Right forelimb (tissue), 1 donor: ENCODE measurements at places on chromosomes 4 and X.
A peak's percentile ranks its signal among the peaks of the same experiment; 100 is the strongest.

DNA sequence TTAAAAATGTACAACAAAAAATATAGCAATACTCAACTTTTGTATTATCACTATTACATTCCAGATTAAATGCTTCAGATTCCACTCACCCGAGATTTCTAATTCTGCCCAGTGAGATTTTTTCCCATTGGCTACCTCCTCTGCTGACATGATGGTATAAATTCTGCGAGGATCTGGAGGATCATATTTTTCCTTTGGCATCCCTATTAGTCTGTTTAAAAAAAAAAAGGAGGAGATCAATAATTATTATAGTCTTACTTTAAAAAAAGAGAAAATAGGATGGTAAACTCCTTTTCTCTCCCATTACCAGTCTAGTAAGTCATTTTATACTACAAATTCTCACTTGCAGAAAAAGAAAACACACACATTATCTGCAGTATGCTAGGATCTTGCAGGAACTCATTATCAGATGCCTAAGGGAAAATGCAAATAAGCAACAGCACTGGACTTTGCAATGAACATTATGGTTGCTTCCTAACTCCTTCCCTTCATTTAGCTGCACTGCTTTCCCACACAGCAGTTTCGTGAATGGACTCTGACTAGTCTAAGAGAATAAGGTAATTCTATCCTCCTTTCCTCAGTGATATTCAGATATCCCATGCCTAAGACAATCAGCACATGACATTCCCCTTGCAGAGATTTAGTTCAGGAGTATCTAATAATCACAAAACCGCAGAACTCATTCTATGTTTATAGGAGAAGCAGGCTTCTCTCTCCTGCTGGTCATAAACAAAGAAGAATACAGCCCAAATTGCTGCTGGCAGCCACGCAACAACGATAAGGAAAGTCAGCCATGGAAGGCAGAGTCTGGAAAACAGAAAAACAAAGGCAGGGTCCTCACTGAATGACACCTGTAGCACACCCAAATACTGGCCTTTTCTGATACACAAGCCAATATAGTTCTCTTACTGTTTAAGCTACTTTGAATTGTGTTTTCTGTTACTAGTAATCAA lies 42.7 kb downstream of the CNOT6L start:
- no peak for DNase-seq

DNA sequence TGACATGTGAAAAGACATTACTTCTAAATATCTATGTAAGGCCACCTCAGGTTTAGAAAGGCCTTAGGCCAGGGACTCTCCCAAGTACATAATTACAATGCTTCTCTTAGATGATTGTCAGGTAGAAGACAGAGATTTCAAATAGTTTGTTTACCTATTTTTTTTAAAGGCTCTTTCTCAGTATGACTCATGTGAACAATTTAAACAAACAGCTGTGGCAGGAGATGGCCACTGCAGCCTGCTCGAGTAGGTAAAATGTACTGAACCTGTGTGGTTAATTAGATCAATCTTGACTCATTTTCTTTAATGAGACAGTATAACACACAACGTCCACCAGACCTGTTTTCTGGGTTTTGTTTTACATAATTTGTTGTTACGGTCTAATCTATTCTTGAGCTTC lies 50.2 kb downstream of the LEF1 start:
- DNase-seq = no peak

DNA sequence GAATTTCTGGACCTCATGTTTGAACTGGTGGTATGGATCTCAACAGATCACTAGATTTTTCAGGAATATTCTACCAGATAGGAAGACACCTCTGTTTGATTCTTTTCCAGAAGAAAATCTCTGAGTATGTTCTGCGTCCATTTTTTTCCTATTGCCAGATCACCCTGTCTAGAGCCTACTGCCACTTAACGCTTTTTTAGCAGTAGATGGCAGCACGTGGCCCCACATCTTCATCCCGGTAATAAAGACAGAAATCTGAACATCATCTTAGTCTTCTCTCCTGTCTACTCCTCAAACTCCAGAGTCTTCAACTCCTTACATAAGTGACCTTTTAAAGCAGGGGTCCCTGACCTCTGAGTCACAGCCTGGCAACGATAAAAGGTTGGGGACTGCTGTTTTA lies 184.7 kb downstream of the TMA16 start:
- no peak for DNase-seq

DNA sequence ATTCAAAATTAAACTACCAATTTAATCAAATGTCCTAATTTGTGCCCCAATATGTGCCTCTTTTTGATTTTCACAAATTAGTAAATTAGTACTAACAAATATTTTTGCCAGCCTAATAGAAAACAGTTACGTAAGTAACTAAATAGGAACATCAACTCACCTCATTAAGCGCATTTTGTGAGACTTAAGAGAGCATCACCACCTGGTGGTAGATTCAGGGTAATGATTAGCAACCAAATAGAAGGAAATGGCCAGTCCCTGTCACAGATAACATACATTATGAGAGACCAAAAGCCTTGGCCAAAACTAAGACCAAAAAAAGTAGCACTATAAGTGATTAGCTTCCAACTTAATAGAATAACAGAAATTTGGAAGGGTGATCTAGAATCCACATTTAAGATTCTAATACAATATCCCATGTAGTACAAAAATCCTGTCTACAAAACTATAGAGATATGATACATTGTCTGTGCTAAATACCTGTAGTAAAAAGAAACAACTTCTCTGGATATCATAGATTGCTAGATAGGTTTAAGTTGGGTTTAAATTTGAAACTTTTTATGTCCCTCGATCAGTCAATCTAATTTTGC lies 46.7 kb downstream of the C4orf46 start:
- DNase-seq = no peak

GRCh38 chrX:79080141-79080540 lies 64.3 kb upstream of the GPR174 start:
- DNase-seq = no peak

GRCh38 chr4:147732518-147733235 lies 789 bp downstream of the ARHGAP10 start:
- DNase-seq = peak; percentile 71

DNA sequence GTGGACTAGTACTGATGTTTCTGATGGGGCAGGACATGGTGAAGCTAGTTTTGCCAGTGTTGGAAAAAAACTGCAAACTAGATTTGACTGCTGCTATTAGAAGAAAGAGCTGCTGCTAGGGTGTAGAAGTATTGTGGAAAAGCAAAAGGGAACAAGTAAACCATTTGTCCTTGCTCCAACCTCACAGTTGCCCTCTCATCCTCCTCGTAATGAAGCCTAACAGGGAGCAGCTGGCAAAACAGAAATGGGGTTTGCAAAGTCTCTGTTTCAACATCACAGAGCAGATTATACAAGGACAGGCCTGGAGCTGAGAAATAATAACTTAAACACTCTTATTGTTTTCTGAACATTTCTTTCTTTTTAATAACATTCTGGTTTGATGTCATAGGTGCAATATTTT lies 346.2 kb downstream of the MAGEB5 start:
- no peak for DNase-seq

DNA sequence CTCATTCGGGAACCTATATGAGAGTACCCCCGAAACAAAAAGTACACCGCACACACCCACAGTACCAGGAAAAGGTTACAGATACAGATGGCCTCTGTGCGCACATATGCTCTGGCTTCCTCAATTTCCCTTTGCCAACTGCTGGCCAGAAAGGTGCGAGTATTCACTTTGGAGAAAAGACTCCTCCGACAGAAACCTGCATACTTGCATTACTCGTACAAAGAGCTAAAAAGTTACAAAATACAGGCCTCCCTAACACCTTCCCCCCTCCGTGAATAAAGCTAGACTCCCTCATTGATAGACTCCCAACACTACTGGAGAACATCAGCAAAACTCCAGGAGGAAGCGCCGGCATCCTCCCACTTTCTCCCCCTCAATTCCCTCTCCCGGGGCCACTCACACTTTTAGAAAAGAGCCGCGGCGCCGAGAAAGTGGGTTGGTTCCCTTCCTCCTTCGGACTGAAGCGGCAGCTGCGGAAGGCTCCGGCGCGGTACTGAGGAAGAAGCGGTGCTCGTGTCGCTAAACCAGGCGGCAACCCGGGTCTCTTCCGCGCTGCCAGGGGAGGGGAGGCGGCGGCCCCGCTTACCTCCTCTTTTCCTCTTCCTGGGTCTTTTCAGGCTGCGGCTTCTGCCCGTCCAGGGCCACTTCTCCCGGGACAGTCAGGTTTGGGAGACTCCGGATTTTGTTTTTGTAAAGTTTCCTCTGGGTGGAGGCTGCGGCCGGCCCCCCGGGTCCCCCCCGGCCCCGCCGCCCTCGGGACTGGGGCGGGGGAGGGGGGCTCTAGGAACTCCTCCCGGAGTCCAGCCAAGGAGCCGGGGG lies 1.1 kb downstream of the FBXW7 start:
- DNase-seq = peak; percentile 62

DNA sequence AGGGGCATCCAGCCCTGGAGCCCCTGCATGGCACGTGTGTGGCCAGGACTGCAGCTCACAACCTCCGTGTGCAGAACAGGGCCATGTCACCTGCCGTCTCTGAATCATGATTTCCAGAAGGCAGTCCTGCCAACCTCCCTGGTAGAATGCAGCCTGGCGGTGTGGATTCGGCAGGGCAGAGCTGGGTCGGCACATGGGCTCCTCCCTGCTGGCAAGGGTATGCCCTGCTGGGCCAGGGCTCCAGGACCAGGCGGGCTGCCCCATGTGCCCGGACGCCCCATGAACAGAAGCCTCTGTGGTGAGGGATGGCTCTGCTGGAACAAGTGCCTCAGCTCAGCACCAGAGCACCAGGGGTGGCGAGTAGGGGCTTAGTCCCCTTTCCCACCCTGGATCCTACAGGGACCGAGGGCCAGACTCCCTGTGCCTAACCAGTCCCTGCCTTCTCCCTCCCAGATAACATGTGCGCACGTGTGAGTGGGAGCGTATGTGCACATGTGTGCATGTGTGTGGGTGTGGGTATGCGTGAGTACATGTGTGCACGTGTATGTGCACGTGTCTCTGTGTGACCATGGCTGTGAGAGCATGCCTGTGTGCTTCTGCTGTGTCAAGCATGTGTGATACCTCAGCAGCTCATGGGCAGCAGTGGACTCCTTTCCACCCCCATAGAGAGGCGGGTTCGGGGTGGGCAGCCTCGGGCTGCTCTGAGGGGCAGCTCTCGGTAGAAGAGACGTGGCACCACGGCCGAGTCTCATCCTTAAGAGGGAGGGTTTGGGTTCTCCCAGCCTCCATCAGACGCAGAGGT lies 10.3 kb upstream of the MXD4 start:
- no peak for DNase-seq

GRCh38 chr4:24862073-24862751 lies 50.6 kb downstream of the CCDC149 start:
- no peak for DNase-seq
